CD4-positive, alpha-beta T cell treated with Interleukin-12 subunit alpha and Interleukin-12 subunit beta, for 1 hour (primary cell): ENCODE measurements at places on chromosomes 1 and 21.
A peak's percentile ranks its signal among the peaks of the same experiment; 100 is the strongest.

- DNase-seq, result no peak
Measured at GRCh38 chr1:224338150-224338838, 8.3 kb upstream of the NVL start.

DNA sequence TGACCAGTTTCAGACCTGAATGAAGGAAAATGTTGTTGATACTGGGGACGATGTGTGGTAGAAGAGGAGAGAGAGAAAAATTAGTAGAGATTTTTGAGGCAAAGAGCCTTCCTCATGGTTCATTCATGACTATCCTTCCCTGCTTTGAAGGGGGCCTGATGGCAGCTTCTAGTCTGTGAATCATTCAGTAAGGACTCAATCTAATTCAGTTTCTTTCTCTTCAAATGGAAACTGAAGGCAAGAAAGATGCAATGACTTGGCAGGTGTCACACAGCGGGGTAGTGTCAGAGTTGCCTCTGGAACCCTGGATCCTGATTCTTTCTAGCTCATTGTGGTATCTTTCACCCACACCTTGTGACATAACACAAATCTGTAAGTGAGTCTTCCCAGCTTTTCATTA, 14.9 kb upstream of the CD5L start:
- DNase-seq, result no peak

DNA sequence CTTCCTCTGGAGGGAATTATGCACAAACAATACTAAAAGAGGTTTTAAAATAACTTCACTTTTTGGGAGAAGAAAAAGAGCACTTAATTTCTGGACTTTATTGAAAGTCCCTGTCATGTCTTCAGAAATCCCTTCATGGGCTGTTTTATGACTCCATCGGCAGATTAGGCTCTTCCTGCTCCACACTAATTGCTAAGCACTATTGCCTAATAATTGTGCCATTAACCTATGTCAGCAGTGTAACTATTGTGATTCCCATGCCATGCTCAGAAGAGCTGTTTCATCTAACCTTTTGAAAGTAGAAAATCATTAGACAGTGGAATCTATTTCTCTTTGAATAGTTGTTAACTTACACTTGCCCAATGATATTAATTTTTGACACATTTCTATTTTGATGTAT, 489.3 kb upstream of the RUNX1 start:
- DNase-seq, result no peak

DNA sequence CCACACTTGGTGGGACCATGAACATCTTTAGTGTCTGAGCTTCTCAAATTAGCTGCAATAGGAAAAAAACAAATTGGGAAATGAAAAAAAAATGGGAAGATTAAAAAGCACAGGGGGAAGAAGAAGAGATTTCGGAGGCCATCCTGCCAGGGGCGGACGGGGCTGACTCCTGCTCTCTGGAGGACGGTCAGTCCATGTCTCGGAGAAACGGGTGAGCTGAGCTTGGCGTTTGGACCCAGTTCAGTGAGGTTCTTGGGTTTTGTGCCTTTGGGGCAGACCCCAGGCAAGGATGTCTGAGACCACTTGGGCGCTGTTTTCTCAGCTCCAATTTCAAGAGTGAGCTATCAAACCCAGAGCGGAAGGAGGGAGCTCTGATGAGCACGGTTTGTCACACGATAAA, 123.9 kb downstream of the PRDM2 start:
- DNase-seq, result no peak

GRCh38 chr21:46145159-46145839, 10.1 kb downstream of the FTCD start:
- DNase-seq, result no peak

DNA sequence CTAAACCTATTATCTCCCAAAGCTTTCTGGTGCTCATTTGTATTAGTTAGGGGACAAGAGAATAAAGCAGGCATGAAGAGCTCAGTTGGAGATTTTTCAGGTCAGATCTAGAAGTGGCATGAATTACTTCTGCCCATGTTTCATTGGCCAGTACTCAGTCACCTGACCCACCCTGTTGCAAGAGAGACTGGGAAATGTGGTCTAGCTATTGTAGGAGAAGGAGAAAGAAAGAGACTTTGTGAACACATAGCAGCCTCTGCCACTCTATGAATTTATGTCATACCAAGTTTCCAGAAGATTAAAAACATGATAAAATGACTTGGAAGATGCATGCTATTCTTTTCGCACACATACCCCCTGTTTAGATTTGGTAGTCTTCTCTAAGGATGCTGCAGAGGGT, 302.3 kb upstream of the RUNX1 start:
- no peak for DNase-seq

- DNase-seq, result no peak
Measured at GRCh38 chr1:205578780-205579571, 52.8 kb downstream of the ELK4 start.

DNA sequence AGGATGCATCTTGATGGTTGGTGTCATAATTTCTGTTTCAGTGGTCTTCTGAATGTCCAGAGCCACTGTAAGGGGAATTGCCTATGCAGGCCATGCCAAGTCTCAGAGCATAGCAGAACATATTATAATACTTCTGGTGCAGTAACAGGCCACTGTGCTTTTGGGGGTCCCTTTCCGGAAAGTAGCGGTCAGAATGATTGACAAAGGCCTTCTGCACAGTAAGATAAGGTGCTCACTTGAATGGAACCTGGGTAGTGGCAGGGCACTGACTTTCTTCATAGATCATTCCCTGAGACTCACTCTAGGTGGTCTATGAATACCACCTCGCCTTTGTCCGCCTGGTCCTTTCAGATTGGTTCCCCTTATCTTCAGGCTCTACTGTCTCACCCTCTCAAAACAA, 28.9 kb downstream of the RWDD3 start:
- DNase-seq, result no peak

- DNase-seq, result no peak
Measured at GRCh38 chr1:53123453-53124140, 18.8 kb downstream of the SLC1A7 start.

GRCh38 chr1:71285529-71285928, 204.7 kb upstream of the ZRANB2 start:
- DNase-seq, result no peak

DNA sequence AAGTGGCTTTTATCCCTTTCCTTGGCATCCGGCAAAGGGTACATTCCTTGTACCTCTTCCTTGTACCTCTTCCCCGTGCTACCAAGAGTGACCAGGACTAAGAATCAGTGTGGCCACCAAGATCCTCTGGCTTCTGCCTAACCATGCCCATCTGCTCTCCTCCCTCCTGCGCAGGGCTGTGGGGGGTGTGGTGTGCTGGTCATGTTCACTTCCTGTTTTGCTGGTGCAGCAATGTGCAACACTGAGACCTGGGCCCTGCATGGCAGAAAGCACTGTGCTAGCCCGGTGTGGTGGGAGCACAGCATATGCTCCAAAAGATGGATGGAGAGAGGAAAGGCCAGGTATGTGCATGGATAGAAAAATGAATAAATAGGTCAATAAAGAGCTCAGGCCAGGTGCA, 33.3 kb upstream of the TENT5C start:
- DNase-seq, result peak; percentile 33

- DNase-seq, result no peak
Measured at GRCh38 chr1:43276673-43277072, 6.9 kb downstream of the TMEM125 start.

DNA sequence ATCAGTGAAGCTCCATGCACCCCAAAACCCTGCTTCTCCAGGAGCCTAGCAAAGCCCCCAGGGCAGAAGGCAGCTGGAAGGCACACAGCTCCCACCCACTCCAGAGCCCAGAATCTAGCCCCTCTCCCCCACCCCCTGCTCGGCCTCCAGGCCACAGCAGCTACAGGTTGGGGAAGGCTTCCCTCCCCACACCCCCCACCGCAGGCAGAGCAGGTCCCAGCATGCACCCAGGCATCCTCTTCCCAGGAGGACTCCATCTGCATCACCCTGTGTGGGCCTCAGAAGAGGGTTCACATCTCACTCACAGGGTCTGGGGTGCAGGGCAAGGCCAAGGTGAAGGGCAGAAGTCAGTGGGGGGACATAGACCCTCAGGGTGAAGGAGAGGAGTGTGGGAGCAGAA, 719 bp downstream of the S100A14 start:
- DNase-seq, result no peak

- DNase-seq, result no peak
Measured at GRCh38 chr1:203930342-203930741, 68.9 kb downstream of the SNRPE start.

GRCh38 chr1:181128592-181129497, 40.3 kb downstream of the IER5 start:
- no peak for DNase-seq

DNA sequence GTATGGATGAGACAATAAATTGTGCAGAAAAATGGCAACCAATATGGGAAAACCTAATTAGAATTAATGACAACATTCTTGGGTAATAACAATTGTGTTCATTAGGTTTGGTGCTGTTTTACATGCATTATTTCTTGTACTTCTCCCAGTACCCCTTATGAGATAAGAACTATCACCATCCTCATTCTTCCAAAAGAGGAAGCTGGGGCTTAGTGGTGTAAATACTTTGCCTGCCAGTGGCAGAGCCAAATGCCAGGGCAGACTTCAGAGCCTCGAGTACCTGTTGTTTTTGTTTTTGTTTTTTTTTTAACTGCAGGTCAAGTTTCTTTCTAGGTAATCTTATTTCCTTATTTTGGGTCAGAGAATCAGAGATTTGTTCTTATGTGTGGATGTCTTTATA, 206.4 kb downstream of the RHOU start:
- DNase-seq, result no peak

DNA sequence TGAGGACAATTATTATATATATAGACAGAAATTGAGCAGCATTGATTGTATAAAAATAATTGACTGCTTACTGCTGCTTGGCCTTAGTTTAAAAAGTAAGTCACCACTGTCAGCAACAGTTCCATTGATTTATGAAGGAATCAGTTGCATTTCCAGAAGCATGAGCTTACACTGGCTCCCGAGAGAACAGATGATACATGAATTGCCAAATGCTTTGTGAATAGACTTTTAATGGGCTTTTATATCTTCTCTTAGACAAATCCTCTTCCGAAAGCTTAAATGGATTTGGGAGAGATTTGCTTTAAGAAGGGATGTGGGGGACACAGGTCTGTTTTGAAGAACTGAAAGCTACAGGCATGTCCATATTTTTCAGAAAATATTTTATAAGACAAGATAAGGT, 7.5 kb downstream of the FHAD1 start:
- DNase-seq, result no peak

DNA sequence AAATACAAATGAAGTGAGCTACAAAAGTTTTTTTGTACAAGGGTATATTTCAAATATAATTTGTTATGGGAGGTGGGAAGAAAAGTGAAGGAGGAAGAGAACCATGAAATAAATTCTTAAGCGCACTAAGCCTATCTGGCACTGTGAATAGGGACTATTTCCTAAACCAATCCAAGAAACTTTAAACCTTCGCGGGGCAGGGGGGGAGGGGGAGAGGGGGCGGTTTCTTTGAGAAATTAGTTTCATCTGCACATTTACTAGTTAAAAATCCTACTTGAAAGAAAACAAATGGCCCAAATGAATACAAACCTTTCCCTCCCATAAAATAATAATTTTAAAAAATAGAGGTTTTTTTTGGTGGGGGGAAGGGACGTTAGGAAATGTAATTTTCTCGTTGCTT, 364 bp downstream of the GOLPH3L start:
- peak; percentile 3 for DNase-seq

- DNase-seq, result no peak
Measured at GRCh38 chr1:112470966-112471365, 37.8 kb upstream of the WNT2B start.

DNA sequence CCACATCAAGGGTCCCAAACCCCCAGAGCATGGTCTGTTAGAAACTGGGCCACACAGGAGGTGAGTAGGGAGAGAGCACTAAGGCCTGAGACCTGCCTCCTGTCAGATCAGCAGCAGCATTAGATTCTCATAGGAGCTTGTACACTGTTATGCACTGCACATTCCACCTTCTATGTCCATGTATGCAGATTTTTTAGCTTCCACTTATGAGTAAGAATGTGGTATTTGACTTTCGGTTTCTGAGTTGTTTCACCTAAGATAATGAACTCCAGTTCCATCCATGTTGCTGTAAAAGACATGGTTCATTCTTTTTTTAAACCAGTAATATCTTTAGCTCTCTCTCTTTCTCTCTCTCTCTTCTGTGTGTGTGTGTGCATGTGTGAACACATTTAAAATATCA, 663 bp upstream of the GBP6 start:
- DNase-seq, result no peak

DNA sequence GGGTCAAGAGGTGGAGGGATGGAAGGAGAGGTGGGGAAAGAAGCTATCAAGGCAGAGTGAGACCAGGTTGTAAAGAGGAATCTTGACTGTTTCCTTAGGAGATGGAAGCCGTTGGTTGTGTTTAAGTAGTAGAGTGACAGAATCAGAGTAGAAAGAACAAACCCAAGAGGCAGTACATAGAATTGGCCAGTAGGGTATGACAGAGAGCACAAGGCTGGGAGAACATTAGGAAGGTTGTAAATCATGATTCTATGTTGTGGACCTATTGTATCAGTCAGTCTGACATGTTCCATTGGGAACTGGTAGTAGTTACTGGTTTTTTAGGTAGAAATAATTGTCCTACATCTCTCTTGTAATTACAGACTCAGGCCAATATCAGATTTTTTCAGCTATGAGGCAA, 486.9 kb upstream of the USP24 start:
- no peak for DNase-seq

DNA sequence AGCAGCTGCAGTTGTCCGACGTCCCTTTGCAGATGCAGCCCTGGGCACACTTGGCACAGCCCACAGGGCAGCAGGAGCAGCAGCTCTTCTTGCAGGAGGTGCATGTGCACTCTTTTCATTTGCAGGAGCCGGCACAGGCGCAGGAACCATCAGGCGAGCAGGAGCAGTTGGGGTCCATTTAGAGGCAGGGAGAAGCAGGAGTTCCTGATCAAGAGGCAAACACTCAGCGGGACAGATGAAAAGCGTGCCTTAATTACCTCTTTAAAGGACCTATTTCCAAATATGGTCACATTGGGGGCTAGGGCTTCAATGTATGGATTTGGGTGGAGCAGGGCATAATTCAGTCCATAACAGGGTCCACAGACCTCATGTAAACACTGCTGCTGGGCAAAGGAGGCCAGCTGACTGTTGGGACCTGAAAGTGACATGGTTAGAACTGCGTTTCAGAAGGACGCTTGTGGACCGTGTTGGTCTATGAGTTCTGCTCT, 4.3 kb upstream of the CPLANE2 start:
- no peak for DNase-seq

- DNase-seq, result no peak
Measured at GRCh38 chr1:190476321-190476720, 1.3 kb downstream of the BRINP3 start.

DNA sequence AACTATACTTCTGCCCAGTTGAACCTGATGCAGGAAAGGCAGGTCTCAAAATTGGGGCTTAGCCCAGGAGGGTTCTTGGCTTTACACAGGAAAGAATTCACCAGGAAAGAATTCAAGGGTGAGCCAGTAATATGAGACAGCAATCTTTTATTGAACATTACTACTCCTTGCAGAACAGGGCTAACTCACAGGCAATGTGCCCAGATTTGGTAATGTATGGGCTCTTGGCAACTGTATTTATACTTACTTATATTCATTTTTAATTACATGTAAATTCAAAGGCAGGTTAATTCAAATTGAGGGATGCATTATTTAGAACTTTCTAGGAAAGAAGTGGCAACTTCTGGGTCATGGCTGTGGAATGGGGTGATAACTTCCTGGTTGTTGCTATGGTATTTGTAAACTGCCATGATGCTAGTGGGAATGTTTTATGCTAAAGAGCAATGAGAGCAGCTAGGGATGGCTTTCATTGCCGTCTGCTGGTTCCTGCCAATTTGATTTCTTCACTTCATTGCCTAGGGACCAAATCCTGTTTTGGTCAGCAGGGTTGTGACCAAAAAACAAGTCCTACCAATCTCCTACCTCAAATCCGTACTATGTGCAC, 107.5 kb downstream of the CHRM3 start:
- no peak for DNase-seq
